ENCODE measurements at places on chromosomes 5 and 9.

GRCh38 chr9:94956731-94957130 is 230.2 kb downstream of the AOPEP start:
- no peak for DNase-seq

DNA sequence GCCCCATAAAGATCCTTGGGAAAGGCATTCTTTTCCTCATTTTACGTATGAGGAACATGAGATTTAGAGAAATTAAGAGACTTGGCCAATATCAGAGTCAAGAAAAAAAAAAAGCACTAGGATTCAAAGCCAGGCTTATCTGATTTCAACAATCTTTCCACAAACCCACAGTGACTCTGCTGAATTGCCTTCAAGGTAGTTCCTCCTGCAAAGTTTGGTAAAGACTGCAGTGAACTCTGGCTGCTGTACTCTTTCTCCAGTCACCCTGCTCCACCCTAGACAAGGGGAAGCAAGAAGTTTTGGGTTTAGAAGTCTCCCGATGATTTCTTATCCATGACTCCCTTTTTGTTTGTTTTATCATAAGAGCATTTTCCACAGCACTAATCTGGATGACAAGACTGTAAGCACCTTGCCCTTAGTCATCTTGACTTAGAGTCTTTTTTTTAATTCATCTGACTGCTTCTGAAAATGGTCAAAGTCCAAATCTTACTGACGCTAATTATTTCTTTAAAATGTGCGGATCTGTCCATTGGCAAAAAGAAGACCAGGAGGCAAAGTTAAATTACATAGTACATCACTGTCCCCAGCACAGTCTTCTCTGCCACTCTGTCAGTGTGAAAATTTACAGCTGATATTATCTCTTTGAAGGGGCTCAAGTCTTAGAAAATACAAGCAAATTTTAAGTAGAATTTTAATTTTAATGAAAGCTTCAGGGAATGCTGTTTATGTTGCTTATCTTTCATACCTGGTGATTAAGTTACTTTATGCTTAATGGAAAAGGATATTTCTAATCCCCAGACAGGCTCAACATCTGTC is 180.1 kb downstream of the TTLL11 start:
- DNase-seq, result no peak

GRCh38 chr9:15178631-15179030 is 128.4 kb downstream of the TTC39B start:
- DNase-seq, result no peak

- no peak for DNase-seq
Measured at GRCh38 chr9:33868440-33868973, 51.5 kb downstream of the UBE2R2 start.

DNA sequence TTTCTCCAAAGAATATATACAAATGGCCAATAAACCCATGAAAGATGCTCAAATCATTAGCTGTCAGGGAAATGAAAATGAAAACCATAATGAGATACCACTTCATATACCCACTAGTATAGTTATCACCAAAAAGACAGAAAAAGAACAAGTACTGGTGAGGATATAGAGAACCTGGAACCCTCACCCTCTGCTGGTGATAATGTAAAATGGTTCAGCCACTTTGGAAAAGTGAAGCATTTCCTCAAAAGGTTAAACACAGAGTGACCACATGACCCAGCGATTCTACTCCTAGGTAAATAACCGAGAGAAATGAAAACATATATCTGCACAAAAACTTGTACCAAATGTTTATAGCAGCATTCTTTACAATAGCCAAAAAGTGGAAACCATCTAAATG is 72.0 kb downstream of the HSD17B3 start:
- DNase-seq, result no peak

GRCh38 chr5:111129938-111130337 is 37.8 kb downstream of the WDR36 start:
- DNase-seq, result no peak

- no peak for DNase-seq
Measured at GRCh38 chr5:124402144-124402581, 344.3 kb downstream of the ZNF608 start.

DNA sequence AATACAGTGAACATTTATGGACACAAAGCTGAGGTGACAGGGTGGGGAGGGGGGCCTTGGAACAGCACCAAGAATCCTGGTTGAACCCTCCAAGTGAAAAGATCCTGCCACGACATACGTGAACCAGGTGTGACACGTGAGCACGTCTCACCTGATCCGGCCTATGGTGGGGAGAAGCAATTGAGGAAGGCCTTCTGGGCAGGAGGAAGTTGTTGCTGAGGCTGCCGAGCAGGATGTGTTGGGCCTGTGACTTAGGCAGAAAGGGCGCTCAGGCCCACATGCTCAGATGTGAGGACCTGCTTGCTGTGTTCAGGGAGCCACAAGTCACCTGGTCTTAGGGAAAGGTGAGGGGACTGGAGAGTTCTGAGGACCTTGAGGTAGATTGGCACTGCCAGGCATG is 2.5 kb upstream of the MAPK9 start:
- no peak for DNase-seq

DNA sequence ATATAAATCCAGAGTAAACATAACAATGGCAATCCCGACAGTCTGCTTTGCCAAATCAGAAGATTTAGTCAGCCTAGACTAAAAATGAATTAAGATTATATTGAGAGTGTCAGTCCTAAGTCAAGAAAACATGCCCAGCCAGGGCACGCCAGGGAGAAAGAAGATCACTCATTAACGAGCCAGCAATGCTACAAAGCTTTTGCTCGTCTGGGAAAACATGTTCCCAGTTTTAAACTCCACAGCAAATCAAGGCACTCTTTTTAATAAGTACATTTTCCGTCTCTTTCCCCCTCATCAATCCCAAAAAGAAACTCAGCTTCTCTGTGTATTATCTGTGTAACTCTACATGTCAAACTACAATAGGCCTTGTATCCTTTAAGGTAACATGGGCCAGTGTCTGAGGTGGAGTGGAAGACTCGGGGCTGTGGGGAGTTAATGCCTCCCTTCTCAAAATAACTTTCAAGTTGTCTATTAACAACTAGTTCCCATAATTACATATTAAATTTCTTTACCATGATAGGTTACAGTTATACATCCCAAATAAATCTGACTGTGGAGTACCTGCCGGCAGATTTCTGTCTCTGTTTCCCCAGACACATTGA is 40.9 kb downstream of the NFIB start:
- no peak for DNase-seq

DNA sequence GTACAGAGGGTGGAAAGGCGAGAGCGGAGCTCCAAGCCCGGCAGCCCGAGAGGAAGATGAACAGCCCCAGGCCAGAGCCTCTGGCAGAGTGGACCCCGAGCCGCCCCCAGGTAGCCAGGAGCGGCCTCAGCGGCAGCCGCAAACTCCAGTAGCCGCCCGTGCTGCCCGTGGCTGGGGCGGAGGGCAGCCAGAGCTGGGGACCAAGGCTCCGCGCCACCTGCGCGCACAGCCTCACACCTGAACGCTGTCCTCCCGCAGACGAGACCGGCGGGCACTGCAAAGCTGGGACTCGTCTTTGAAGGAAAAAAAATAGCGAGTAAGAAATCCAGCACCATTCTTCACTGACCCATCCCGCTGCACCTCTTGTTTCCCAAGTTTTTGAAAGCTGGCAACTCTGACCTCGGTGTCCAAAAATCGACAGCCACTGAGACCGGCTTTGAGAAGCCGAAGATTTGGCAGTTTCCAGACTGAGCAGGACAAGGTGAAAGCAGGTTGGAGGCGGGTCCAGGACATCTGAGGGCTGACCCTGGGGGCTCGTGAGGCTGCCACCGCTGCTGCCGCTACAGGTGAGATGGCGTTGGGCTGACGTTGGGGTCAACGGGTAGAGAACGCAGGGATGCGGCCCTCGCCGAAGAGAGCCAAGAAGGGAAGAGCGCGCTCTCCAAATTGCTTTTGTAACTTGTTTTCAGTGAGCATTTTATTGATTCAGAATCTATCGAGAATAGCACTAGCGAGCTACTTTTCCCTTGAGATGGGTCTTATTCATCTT is at the start of gene PTGER4:
Gene PTGER4 (plus strand): TSS at position 3 of the 769 bp plus-strand sequence. CDS start 1,079 bp downstream, outside the sequence.
- peak; percentile 85 for DNase-seq

- DNase-seq, result no peak
Measured at GRCh38 chr5:120055858-120056257, 408.2 kb upstream of the PRR16 start.

DNA sequence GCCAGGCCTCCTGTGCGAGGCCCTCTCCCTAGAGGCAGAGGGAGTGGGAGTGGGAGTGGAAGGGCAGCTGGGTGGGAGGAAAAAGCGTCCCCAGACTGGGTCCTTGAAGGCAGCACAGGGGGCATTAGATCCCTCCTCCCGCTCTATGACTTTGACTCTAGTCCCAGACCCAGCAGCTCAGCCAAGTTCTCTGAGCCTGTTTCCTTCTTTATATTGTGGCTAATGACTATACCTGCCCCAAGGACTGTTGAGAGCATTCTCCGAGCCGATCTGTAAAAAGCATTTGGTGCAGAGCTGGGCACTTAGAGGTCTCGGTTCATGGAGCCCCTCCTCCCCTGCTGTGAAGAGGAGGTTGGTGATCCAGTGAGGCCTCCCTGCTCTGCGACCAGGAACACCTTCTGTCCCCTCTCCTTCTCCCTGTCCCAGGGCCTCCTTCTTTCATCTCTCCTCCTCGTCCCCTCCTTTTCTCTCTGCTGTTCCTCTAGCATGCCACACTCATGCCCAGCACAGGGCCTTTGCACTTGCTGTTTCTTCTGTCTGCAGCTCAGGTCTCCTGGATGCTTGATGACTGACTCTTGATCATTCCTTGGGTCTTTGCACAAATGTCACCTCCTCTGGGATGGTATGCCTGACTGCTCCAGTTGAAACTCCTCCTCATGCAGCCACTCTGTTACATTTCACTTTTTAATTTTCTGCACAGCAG is 23.4 kb upstream of the PSD2 start:
- no peak for DNase-seq

GRCh38 chr9:8863069-8863468 is 1063.5 kb upstream of the DMAC1 start:
- DNase-seq, result no peak

- no peak for DNase-seq
Measured at GRCh38 chr9:74691058-74691457, 193.9 kb downstream of the RORB start.

GRCh38 chr5:143174714-143175398 is 228.6 kb downstream of the NR3C1 start:
- no peak for DNase-seq

DNA sequence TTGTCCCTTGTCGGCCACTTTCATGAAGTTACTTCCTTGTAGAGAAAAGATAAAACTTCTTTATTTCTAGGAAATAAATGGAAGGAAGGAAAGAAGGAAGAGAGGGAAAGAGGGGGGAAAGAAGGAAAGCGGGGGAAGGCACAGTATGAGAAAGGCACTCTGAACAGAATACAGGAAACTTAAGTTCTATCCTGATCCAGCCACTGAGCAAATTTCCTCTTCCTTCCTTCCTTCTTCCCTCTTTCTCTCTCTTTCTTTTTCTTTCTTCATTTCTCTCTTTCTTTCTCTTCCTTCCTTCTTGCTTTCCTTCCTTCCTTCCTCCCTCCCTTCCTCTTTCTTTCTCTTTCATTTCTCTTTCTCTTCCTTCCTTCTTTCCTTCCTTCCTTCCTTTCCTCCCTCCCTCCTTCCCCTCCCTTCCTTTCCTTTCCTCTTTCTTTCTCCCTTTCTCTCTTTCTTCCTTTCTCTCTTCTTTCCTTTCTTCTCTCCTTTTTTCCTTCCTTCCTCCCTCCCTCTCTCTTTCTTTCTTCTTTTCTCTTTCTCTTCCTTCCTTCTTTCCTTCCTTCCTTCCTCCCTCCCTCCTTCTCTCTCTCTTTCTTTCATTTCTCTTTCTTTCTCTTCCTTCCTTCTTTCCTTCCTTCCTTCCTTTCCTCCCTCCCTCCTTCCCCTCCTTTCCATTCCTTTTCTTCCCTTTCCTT is 240.2 kb upstream of the BRINP1 start:
- no peak for DNase-seq

DNA sequence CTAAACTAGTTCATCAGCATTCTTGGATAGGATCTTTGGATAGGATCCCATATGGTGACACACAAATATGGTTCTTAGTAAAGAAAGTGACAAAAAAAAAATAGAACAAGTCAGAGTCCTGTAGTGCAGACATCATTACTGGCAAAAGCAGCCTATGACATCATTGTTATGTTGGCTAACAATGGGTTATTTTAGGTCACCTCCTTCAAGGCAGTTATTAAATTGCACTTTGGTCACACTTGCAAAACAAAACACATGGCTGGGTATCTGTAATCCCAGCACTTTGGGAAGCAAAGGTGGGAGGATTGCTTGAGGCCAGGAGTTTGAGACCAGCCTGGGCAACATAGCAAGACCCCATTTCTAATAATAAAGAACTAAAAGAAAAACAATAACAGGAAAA is 185.9 kb downstream of the KIAA0825 start:
- no peak for DNase-seq

GRCh38 chr5:95872346-95873268 is 50.1 kb upstream of the GLRX start:
- no peak for DNase-seq

DNA sequence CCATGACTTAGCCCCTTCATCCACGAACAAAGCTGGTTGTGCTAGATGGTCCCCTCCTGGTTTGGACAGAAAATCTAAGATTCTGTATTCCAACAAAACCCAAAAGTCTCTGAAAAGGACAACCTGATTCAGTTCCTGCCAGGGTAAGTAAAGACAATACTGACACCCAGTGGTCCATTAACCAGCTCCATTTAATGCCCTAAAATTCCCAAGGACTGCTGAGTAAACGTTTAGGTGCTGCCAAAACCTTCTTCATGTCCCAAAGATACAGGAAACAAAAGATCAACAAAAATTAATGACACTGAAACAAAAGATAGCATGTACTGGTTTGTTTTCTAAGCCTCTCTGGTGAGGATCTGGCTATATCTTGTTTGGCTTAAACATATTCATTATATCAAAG is 25.3 kb upstream of the PPP1R2B start:
- no peak for DNase-seq

DNA sequence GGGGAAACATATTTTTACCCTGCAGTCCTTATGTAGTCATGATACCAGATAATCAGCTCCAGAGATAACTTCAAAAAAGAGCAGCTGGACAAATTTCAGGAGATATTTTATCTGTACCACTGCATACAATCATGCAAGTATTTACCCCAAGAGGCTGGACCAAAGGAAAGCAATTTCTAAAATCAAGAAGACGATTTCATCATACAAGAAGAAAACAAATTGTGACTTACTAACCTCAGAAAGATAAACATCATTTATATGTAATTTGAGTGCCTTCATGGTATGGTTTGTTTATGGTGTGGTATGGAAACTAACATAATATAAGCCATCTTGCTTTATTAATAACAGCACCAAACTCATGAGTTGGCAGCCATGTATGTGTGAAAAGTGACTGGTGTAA is 603.6 kb downstream of the PSAT1 start:
- DNase-seq, result no peak
